Cortex of kidney (tissue), 1 donor: ENCODE measurements at places on chromosomes 5 and 9.

GRCh38 chr5:178322736-178323540 is 90.3 kb upstream of the PHYKPL start:
- DNase-seq: no peak

DNA sequence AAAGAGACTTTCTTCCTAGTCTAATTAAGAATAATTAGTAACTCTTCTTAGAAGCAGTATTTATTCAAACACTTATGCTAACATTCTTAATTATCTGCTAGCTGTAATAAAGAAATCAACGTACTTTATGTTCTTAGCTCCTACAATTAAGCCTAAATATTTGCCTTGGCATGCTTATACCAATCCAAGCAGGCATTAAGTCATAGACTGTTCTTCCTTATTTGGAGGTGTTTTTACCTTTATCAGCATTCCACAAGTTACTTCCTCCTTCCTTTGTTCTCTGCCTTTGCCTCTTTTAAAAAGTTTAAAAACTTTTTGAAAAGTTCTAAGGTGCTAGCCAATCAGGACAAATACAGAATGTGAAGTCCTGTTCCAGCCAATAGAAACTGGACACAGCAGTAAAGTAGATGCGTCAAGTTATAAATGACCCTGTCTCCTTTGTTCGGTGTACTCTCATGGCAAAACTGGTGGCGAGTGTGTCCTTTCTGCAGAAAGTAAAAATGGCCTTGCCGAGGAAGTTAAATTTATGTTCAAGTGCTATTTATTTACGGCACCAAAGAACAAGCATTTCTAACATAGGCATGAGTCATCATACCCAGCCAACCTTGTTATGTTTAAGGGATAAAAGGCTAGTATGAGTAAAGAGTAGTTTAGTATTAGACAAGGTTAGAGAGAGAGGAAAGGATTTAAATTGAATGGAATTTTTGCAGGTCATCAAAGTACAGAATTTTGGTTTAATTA is 58.6 kb downstream of the GPBP1 start:
- no peak for DNase-seq

GRCh38 chr5:171783051-171783450 is 2.6 kb upstream of the SMIM23 start:
- DNase-seq: no peak

DNA sequence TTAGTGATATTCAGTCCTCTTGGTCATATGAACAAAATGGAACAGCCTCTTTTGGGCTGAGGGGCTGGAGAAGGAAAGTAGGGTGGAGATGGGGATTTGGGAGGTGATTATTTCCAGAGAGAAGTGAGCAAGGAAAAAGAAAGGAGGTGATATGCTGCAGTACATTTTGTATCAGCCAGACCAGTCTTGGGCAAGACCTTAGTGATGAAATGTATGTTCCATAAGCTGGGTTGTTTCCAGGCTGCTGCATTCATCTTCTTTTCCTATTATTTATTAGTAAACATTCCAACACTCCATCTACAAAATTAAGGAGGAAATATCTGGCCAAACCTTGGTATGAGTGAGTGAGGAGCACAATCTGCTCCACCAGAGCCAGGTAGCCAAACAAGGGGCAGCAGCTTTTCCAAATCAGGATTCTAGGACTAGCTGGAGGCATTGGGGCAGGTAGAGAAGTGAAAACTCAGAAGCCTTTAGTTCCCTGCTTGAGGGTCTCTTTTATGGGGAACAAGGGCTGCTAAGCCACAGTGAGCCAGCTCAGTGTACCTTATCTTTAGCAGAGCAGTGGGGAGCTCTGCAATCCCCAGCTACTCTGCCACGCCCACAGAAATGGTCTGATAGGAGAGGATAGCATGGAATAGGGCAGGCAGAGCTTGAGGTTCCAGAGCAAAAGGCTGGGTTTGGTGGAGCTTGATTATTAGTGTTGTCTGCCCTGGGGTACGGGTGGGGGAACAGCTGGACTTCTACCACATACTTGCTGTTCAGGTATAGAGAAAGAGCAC is 19.5 kb downstream of the RAD1 start:
- no peak for DNase-seq

DNA sequence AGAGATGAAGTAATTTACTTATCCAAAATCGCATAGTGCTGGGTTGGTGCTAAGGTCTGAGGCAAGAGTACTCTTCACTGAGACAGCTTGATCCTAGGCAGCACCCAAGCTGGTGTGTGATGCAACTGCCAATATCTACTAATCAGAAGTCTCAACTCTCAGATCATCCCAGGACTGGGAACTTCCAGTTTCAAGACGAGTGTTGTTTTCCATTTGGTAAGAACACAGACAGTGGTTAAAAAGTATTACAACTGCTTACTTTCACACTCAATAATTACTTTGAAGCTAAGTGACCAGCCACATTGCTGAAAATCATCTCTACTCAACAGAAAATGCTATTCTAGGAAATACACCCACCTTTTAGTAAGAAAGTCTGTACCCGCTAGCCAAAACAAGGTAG is 45.3 kb downstream of the FBXW11 start:
- no peak for DNase-seq

- DNase-seq: no peak
Observed at GRCh38 chr5:178416206-178416882, 173.8 kb downstream of the COL23A1 start.
